ENCODE measurements at places on chromosomes 6 and 20.

- DNase-seq, result no peak
Measured at GRCh38 chr20:37670351-37670791, 23.5 kb upstream of the CTNNBL1 start.

GRCh38 chr20:5402903-5403531 is 86.3 kb upstream of the PROKR2 start:
- DNase-seq, result peak; percentile 9

- DNase-seq, result no peak
Measured at GRCh38 chr20:19528286-19529030, 229.6 kb upstream of the RIN2 start.

DNA sequence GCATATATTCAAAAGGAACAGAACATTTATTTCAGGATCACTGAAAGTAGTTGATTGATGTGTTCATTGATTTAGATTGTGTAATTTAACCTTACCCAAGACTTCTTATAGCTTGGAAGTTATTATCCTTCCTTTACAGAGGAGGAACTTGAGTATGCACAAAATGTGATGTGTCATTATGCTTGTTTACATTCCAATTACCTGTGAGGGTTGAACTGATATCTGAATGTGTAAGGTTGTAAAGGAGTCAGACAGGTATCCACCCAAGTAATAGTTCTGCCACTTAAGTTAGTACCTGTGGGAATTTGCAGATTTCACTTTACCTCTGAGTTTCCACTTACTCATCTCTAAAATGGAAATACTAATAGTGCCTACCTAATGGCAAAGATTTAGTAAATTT is 668.2 kb downstream of the DOK5 start:
- DNase-seq, result no peak

DNA sequence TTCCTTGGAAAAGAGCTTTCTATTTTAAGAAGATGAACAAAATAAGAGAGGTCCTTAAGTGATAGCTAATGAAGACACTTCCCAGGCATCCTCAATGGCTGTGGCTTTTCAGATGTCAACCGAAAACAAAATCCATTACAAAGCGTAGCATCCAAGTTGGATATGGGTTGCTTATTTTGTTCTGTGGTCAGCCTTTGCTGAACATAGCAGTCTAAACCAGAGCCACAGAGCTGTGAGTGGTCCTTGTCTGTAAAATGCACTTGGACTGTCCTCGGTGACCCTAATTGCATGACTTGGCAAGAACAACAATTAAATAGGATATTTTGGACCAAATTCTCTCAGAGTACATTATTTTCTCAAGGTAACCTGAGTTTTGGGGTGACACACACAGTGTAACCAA is 10.4 kb upstream of the BFSP1 start:
- DNase-seq, result no peak

DNA sequence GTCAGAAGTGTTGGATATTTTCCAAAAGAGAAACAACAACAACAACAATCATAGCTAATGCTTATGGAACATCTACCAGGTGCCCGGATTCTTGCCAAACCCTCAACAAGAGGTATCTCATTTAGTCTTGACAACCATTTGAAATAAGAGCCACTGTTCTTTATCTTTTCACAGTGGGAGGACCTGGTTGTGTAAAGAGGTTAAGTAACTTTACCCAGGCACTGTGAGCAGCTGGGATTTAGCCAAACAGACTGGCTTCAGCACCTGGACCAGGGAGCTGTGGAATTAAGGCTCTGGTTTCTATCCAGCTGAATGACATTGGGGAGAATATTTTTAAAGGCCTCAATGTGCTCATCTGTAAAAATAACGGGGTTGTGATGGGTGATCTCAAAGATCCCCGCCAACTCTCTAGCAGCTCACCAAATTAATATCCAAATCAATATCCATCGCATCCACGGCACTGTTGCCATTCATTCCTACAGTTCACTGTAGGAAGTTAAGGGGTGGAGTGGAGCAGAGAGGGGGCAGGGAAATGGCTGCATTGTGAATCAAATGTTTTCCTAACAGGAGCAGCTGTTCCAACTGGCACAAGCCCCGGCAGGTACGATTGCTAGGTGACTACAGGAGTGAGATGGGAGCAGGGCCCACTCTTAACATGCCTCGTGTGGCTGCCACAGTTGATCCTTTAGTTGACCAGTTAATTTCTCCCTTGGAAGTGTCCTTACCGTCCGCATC is 61.8 kb downstream of the GCNT2 start:
- no peak for DNase-seq

GRCh38 chr6:156943166-156943565 is 166.0 kb downstream of the ARID1B start:
- no peak for DNase-seq

GRCh38 chr6:36131511-36132245 is 1.4 kb downstream of the MAPK13 start:
- peak; percentile 68 for DNase-seq

DNA sequence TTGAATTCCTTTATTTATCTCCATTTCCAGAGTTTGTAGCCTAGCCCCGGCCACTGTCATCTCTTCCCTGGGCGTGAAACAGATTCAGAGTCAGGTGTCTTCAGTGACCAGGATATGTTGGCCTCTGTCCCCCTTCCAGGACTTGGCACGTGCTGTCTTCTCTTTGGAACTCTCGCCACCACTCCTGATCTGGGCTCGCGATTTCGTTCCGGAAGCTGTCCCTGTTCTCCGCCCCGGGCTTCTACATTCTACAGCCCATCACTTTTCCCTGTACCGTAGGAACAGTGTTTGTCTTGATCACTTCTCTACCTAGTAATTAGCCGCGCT is 739 bp downstream of the GSS start:
- DNase-seq, result no peak

DNA sequence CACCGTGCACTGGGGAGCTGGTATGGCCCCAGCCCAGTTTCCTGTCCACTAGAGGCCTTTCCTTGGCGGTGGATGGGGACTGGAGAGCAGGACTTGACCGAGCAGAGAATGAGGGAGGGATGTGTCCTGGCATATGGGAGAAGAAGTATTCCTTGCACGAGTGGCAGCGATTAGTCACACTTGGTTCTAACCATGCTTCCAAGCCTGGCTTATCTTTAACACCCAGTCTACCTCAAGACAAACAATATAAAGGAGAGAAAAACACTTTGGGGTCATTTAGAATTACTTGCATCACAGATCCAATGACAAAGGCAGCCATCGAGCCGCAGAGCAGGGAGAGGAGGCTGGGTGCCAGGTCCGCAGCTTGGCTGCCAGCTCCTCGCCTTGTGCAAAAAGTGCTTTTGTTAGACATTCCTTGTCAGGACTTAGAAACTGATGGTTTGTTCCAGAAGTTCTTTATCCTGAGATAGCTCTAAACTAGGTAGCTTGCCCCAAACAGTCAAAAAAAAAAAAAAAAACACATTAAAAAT is 214.9 kb upstream of the GMDS start:
- no peak for DNase-seq

- DNase-seq, result no peak
Measured at GRCh38 chr6:78578430-78578829, 288.9 kb upstream of the IRAK1BP1 start.

DNA sequence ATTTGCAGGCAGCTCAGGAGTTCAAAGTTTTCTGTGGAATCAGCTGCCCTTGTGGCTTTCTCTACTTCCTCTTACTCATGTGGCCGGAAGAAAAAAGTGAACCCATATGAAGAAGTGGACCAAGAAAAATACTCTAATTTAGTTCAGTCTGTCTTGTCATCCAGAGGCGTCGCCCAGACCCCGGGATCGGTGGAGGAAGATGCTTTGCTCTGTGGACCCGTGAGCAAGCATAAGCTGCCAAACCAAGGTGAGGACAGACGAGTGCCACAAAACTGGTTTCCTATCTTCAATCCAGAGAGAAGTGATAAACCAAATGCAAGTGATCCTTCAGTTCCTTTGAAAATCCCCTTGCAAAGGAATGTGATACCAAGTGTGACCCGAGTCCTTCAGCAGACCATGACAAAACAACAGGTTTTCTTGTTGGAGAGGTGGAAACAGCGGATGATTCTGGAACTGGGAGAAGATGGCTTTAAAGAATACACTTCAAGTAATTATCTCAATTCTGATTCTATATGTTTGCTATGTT is 1.1 kb downstream of the MGME1 start:
- peak; percentile 22 for DNase-seq

GRCh38 chr6:15305496-15305895 is 59.6 kb downstream of the JARID2 start:
- DNase-seq, result no peak

GRCh38 chr6:109460161-109460829 is 4.7 kb upstream of the MICAL1 start:
- no peak for DNase-seq

DNA sequence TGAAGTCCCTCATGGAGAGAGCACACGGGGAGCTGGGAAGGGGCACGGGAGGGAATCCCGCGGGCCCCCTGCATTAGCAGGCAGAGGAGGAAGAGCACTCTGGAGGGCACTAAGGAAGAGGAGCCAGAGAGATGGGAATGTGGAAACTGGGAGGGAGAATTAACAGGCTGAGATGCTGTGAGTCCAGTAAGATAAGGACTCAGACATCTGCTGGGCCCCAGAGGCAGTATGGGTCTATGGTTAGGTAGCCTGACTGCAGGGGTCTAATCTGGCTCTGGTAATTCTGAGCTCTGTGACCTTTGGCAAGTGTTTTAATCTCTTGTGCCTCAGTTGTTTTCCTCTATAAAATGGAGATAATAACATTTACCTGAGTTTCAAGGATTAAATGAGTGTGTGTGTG is 15.7 kb upstream of the SRSF3 start:
- no peak for DNase-seq

DNA sequence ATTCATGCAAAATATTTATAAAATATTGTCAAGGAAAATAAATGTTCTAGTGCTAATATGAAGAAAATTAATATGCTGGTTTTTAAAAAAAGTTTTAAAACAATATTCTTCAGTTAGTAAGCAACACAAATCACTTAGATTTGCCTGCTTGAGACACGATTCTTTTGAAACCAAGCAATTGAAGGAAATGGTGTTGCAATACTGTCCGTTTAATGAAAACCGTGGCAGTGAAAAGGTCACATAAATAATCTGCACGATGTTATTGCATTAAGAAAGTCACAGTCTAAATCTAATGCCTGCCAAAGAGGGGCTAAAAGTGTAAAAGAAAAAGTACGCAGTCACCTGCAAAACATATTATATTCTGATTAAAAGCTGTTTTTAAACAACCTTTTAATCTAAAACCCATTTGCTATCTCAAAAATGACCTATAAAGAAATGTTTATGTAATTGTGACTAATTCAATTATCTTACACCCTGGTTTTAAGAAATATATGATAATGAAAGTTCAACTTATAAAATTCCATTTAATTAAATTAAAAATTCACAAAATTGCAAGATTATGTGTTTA is 143.0 kb downstream of the GMDS start:
- no peak for DNase-seq

DNA sequence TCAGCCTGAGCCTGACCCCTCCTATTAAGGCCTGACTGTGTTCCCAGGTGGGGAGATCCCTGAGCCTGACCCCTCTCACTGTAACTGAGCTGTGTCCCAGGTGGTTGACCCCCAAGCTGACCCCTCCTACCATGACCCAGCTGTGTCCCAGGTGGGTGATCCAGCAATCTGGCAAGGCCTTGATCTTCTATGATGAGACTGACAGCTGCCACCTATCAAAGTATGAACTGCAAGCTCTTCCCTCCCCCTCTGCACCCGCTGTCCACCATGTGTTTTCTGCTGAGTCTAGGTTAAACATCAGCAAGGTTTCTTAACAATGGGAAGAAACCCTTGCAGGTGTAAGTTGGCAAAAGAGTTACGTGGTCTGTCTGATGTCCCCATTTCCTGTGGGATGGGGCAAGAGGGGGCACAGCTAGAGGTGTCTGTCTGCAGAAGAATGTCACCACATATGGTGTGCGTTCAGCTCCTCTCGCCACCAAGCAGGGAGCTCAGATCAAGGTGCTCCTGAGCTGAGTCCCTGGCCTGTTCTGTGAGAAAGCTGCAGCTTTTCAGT is 5.9 kb downstream of the PXDC1 start:
- no peak for DNase-seq

DNA sequence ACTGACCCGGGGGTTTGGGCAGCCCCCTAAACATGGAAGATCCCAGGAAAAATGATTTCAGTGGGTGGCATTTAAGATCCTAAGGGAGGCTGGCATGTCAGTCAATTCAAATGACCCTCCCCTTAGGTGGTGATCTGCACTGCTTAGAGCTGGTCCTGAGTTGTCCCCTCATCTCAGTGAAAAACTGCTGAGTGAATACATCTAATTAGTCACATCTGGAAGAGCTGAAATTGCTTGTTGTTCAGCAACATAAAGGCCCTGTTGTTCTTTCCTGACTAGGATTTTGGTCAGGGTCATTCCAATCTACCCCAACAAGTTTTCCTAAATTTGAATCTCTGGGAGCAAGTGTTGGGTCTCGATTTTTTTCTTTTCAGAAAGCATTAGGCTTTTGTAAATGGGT is 126.4 kb downstream of the LCA5 start:
- DNase-seq, result no peak

- no peak for DNase-seq
Measured at GRCh38 chr20:44038681-44039123, 124.0 kb downstream of the TOX2 start.

DNA sequence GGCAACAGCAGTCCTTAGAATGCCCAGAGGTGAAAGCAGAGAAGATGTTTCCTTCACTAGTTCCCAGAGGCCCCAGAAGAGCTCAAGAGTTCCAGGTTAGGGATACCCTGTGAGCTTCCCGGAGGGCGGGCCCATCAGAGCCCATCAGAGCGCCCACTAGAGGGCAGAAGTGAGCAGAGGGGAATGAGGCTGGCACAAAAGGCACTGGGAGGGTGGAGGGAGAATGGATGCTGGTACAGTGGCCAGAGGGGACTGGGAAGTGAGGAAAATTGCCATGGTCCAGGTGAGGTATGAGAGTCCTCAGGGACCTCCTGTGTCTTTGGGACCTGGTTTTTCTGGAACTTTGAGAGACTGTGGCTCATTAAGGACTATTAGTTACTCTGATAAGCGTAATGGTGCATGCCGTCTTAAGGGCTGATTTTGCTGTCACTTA is 57.3 kb downstream of the LINC00237 start:
- peak; percentile 36 for DNase-seq

DNA sequence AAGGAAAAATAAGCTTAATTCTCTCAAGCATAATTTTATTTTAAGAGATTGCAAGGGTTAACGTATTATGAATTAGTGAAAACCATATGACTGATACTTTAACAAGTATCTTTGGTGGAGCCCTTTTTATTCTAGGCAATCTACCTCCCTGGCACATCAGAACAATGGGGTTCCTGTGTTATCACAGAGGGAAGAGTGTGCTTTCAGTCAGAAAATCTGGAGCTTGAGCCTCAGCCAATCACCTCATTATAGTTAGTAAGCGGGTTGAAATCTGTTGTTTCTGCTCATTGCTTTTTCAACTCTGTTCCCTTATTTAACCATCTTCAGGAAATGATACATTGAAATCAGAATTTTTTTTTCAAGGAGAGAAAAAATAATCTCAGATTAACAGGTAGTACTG is 391 bp downstream of the ADGRF1 start:
- no peak for DNase-seq
